ENCODE measurements at places on chromosomes 6 and 20.

DNA sequence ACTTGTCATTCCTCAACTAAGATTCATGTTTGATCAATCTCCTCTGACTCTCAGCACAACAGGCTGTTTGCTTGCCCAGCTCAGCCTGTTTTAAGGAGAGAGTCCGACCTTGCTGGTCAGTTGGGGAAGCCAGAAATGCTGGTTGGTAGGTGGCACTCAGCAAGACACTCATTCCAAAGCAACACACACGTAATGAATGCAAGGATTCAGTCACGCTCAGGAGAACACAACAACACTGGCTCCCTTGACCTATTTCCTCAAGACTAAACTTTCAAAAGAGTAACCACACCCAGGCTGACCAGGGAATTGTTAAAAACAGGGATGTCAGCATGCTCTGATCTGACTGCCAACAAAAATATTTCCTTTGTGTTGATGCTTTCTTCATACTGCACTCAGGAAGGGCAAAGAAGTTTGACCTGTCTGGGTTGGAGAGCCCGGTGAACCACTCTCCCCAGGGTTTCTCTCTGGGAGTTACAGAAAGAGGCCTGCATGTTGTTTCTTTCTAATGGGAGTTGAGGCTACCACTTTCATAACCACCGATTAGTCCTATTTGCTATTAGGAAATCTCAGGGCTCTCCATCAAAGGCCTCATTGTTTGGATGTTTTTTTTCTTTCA is 25.6 kb upstream of the PREP start:
- DNase-seq, result no peak

DNA sequence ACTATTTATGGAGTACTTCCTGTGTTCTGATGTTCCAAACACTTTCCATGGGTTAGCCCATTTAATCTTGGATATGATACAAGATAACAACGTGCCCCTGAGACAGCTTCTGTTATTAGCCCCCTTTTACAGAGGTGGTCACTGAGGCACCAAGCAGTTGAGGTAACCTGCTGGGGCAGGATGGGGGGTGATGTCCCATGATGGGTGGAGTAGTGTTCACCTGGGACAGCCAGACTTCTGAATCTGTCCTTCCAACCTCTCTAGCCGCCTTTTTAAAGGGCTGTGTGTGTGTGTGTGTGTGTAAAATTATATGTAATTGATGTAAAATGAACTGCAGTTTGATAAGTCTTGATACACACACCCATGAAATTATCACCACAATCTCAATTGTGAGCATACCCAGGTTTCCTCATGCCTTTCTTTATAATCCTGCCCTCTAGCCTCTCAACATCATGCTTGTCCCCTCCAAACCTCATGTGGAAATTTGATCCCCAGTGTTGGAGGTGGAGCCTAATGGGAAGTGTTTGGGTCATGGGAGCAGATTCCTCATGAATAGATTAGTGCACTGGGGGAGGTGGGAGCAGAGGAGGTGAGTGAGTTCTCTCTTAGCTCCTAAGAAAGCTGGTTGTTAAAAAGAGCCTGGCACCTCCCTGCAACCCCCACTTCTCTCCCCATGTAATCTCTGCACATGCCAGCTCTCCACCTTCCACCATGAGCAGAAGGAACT is 39.2 kb downstream of the PLAGL2 start:
- peak; percentile 60 for DNase-seq

DNA sequence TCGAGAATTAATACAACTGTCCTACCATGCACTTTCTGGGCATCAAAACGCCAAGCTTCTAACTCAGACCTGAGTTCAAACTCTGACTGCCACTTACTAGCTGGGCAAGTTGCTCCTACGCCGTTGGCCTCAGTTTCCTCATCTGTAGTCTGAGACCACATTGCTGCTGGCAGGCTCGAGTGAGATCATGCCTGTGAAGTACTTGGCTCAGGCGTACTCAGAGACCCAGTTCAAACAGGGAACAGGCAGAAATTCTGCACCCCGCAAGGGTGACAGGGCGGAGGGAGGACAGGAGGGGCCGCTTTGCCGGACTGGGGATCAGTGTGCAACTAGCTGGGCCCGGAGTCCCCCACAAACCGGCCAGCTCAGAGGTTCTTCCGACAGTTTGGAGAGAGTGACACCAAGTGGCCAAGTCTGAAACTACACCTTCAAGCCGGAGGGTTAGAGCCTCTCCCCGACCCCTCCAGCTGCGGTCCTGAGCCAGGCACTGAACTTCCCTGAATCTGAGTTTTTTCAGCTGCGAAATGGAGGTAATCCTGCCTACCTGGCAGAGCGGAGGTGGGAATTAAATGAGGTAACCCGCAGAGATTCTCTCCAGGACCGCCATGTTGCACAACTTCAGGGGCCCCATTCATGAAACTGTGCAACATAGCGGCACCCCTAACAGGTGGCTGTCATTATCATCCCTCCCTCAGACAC is 46.0 kb upstream of the PTPN1 start:
- DNase-seq, result peak; percentile 47

- DNase-seq, result no peak
Measured at GRCh38 chr6:84282550-84282949, 55.1 kb upstream of the CEP162 start.

DNA sequence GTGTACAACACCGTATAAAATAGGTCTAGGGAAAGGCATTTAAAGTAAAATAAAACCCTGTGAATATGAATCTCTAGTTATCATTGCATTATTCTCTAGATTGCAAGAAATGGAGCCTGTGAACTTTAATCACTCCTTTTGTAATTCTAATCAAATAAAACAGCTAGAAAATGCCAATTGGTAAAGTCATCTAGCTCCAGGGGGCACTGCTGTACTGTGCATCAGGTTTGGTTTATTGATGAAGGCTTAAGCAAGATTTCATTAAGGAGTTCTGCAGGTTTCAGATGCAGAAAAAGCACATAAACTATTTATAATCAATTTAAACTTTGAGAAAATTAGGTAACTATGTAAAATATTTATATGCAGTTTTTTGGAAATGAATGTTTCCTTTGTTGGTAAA is 645.0 kb downstream of the PHF3 start:
- DNase-seq, result peak; percentile 4

- no peak for DNase-seq
Measured at GRCh38 chr20:50194831-50195523, 4.3 kb downstream of the CEBPB start.

GRCh38 chr6:7041511-7042026 is 66.2 kb upstream of the RREB1 start:
- DNase-seq, result no peak

GRCh38 chr6:137115658-137116057 is 57.8 kb downstream of the IL22RA2 start:
- DNase-seq, result no peak

DNA sequence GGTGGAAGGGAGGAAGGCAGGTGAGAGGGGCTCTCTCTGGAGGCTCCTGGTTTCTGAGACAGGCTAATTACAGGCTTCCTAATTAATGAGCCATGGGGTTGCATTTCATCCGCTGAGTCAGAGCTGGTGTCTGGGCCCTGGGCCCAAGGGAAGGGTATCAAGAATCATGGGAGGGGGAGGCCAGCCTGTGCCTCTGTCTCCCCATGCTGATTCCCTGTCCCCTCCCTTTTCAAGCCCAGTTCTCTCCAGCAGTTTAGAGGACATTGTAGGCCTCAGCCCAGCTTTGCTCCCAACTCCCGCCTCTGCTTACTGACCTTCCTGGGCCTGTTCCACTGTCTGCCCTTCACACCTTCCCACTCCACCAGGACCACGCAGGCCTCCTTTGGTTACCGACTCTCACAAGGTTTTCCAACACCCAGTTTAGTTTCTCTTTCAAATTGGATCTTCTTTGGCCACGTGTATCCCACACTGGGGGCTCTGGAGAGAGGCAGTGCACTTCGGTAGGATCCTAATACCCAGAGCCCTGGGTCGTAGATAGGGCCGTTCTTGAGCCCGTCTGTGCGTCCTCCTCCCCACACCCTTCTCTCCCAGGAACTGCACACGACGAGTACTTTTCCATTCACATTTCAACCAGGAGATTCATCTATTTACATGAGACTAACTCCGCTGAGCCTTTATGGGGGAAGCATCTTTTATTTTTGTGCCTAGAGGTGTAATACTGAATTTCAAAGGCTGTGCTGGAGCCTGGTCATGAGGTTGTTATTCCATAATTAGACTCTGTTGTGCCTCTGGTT is 18.2 kb upstream of the AVP start:
- DNase-seq, result no peak

DNA sequence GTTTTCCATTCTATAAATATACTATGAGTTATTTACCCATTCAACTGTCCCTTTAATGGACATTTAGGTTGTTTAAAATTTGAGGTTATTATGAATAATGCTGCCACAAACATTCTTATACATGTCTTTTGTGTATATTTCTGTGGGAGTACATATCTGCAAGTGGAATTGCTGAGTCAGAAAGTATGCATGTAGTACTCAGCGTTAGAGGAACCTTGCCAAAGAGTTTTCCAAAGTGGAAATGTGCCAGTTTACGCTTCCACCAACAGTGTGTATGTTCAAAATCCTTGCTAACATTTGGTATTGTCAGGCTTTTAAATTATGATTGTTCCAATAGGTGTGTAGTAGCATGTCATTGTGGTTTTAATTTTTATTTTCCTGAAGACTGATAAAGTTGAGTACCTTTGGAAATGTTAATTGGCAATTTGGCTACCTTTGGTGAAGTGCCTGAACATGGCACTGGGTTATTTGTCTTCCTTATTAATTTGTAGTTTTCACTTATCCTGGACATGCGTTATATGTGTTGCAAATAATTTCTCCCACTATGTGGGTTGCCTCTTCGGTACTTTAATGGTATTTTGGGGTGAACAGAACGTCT is 341.2 kb downstream of the CD83 start:
- no peak for DNase-seq

- DNase-seq, result no peak
Measured at GRCh38 chr6:63263444-63263843, 52.2 kb downstream of the FKBP1C start.

DNA sequence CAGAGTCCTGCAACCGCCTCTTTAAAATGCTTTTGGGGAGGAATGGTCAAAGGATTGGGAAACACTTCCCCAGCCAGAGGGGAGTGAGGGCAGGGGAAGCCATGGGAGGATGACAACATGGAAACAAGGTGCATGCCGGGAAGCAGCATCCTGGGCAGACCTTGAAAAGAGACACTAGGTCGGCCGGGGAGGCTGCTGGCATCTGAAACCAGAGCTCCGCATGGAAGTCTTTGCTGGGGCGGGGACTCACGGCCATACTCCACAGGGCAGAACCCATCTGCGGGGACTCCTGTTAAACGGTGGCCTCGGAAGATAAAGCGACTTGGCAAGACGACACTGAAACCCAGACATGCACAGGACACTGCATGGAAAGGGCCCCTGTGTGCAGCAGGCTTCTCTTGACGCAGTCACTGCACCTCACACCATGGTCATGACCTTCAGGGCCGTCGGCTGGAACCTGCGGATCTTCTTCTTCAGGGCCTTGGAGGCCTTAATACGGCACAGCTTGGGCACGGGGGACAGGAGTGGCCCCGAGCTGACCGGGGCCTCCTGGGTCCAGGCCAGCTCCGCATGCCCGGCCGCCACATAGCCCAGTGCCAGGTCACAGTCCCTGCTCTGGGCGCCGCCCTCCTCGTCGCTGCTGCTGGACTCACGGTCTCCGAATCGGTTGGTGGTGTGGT is 12.4 kb downstream of the DACT2 start:
- no peak for DNase-seq

DNA sequence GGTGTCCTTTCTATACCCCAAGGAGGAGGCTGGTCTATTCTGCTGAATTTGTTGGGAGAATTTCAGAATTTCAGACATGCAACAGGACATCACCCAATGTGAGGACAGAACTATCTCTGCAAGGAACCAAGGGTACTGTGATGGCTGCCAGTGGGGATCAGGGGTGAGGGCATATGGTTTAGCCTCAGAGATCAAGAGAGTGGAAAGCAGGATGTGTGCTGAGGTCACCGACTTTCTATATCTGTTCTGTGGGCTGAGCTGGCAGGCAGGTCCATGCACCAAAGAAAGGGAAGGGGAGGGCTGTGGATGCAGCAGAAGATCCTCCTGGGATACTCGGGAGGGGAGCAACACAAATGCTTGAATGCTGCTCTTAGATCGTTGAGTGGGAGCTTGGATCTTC is 28.8 kb downstream of the MYT1 start:
- DNase-seq, result no peak
